H9 (cell line): ENCODE measurements at places on chromosomes 5 and 9. TPM values are rescaled to one million over a fixed set of nuclear protein-coding genes. Genes with fewer than 3 reads are reported as not detected.

CCIN gene
- 0.11 TPM in 1 of 2 replicates, not detected in the other for total RNA-seq

GCNT1 gene
- total RNA-seq: 33.7 and 35.6 TPM in 2 replicates

PTGR1 gene
- total RNA-seq: 43.5 and 45.2 TPM in 2 replicates

TAF11L10 gene
- total RNA-seq: not detected in 2 replicates

PCDHGB4 gene
- total RNA-seq: 3.8 and 4.2 TPM in 2 replicates

SPINK1 gene
- 2.0 and 3.1 TPM in 2 replicates for total RNA-seq

CER1 gene
- 22.3 and 24.3 TPM in 2 replicates for total RNA-seq

TRPM3 gene
- total RNA-seq: 7.7 and 10.3 TPM in 2 replicates

PCDHB12 gene
- total RNA-seq: 2.3 and 3.1 TPM in 2 replicates

ALDH7A1 gene
- 142 and 148 TPM in 2 replicates for total RNA-seq

PRSS3 gene
- total RNA-seq: not detected in 2 replicates

CCNI2 gene
- total RNA-seq: 0.57 and 0.90 TPM in 2 replicates

MACIR gene
- total RNA-seq: 11.0 and 11.7 TPM in 2 replicates

SAXO1 gene
- 0.09 TPM in 1 of 2 replicates, not detected in the other for total RNA-seq

SPINK7 gene
- total RNA-seq: not detected in 2 replicates

PNPLA7 gene
- 1.6 and 1.8 TPM in 2 replicates for total RNA-seq

OR1Q1 gene
- total RNA-seq: not detected in 2 replicates

RANBP6 gene
- 19.0 and 19.1 TPM in 2 replicates for total RNA-seq

SUSD3 gene
- 7.8 and 9.0 TPM in 2 replicates for total RNA-seq

RNF180 gene
- total RNA-seq: 2.5 and 2.9 TPM in 2 replicates

TMEM252 gene
- not detected in 2 replicates for total RNA-seq

ZNF879 gene
- total RNA-seq: 5.4 and 6.4 TPM in 2 replicates

HDAC3 gene
- total RNA-seq: 98.3 and 98.5 TPM in 2 replicates

NKD2 gene
- total RNA-seq: 7.3 and 7.7 TPM in 2 replicates

BTF3 gene
- total RNA-seq: 861 and 876 TPM in 2 replicates

ARID3C gene
- total RNA-seq: not detected in 2 replicates

FXN gene
- 34.4 and 36.7 TPM in 2 replicates for total RNA-seq

CXCL14 gene
- 1.1 TPM in 2 replicates for total RNA-seq

CCDC171 gene
- total RNA-seq: 2.4 TPM in 2 replicates

AIF1L gene
- 122 and 126 TPM in 2 replicates for total RNA-seq

TEX48 gene
- not detected in 2 replicates for total RNA-seq

IL9 gene
- not detected in 2 replicates for total RNA-seq

SPATA31C1 gene
- total RNA-seq: 0.15 TPM in 2 replicates

IFNK gene
- total RNA-seq: not detected in 2 replicates

PDE6A gene
- not detected in 2 replicates for total RNA-seq

PLK2 gene
- 24.3 and 26.2 TPM in 2 replicates for total RNA-seq

MARCOL gene
- not detected in 2 replicates for total RNA-seq

GDNF gene
- total RNA-seq: not detected in 2 replicates

CORO2A gene
- 15.5 and 15.8 TPM in 2 replicates for total RNA-seq

KCTD16 gene
- total RNA-seq: 0.09 and 0.11 TPM in 2 replicates

IL31RA gene
- 0.11 TPM in 1 of 2 replicates, not detected in the other for total RNA-seq

FRMD3 gene
- total RNA-seq: 0.48 and 0.55 TPM in 2 replicates

PLPPR1 gene
- total RNA-seq: 1.8 and 2.4 TPM in 2 replicates

SPDL1 gene
- 48.5 and 49.4 TPM in 2 replicates for total RNA-seq

COX7C gene
- total RNA-seq: 1,292 and 1,315 TPM in 2 replicates

TMEM232 gene
- total RNA-seq: 1.6 and 1.8 TPM in 2 replicates

SH3TC2 gene
- total RNA-seq: not detected in 2 replicates

NIM1K gene
- total RNA-seq: 0.07 TPM in 1 of 2 replicates, not detected in the other

SLC46A2 gene
- not detected in 2 replicates for total RNA-seq

IRX1 gene
- total RNA-seq: 3.6 and 4.1 TPM in 2 replicates
